ENCODE measurements at places on chromosomes 4 and X. TPM values are rescaled to one million over a fixed set of nuclear protein-coding genes. Genes with fewer than 3 reads are reported as not detected.

GRCh38 chr4:337932-338758, 531 bp downstream of the ZNF141 start:
- no peak for DNase-seq

- no peak for DNase-seq
Measured at GRCh38 chr4:56531149-56531770, 25.7 kb downstream of the ARL9 start.

The PRR32 gene
- polyA plus RNA-seq, result not detected

- DNase-seq, result no peak
Measured at GRCh38 chrX:104420907-104421306, 145.1 kb upstream of the IL1RAPL2 start.

- DNase-seq, result no peak
Measured at GRCh38 chr4:87783781-87784180, 15.6 kb upstream of the IBSP start.

The FRMPD4 gene
- polyA plus RNA-seq, result 0.09 TPM

DNA sequence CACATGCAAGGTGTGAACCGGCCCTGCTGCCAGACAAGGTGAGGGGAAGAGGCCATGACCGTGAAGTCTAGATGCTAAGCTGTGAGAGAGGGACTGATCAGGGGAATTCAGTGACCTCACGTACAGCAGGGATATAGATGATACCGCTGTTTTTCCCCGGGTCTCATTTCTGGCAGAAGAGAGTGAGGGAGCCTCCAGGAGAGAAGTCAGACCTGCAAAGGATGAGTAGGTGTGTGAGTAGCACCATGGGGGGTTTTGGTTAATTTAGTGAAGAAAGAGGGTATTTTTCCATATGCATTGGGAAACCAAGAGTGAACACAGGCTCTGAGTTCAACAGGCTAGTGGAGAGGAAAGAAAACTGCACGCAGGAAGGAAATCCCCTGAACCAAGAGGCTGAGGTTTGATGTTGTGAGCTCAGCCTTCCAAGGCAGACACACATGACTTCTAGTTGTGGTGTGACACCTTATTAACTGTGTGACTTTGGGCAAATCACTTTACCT, 127.6 kb upstream of the GATB start:
- no peak for DNase-seq

The DAPP1 gene
- polyA plus RNA-seq, result 1.5 TPM

The USP17L5 gene
- not detected for polyA plus RNA-seq

The COL25A1 gene
- 28.5 TPM for polyA plus RNA-seq

GRCh38 chrX:20369468-20369867, 102.8 kb upstream of the RPS6KA3 start:
- DNase-seq, result no peak

DNA sequence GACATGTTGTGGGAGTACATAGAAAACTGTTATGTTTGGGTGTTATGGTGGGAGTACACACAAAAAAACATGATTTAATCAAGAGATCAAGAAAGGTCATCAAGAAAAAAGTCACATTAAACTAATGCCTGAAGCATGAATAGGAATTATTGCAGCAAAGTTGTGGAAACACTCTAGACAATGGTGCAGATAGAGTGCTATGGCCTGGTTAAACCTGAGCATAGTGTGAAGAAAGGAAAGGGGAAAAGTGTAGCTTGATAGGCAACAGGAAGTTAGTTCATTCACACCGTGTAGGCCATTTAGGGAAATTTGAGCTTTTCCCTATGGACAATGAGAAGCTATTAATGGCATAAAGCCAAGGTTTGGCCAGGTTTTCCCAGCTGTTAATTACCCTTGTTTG, 162.1 kb upstream of the EMCN start:
- DNase-seq, result no peak

GRCh38 chr4:175277816-175278215, 359.7 kb downstream of the ADAM29 start:
- DNase-seq, result no peak

The TRIM60 gene
- 0.11 TPM for polyA plus RNA-seq

The GPR82 gene
- 0.18 TPM for polyA plus RNA-seq

DNA sequence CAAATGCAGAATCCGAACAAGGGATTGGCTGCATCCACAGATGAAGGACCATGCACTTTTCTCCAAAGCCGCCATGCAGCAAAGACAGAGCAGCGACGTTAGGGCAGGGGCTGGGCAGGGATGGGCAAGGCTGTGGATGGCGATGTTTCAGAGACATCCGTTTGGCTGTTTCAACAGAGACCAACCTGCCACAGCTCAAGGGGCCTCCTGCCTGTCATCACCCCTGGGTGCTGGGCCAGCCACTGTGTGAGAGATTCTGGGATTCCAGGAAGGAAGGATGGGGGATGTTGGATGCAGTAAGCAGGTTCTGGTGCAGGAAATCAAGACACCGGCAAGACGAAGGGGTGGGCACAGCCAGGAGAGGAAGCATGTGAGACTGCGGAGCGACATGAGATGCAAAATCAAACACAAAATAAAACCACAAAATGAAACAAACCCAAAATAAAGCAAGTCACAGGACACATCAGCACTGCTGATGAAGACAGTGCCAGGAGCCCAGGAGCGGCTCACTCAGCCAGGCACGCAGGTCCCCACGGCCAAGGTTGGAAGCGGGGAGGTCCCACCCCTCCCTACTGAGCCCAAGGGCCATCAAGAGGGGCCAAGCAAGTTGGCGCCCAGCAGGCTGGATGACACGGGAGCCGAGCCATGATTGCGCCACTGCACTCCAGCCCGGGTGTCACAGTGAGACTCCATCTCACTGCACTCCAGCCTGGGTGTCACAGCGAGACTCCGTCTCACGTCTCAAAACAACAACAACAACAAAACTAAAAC, 68.1 kb downstream of the FAM53A start:
- DNase-seq, result no peak

The SPOCK3 gene
- 19.9 TPM for polyA plus RNA-seq

DNA sequence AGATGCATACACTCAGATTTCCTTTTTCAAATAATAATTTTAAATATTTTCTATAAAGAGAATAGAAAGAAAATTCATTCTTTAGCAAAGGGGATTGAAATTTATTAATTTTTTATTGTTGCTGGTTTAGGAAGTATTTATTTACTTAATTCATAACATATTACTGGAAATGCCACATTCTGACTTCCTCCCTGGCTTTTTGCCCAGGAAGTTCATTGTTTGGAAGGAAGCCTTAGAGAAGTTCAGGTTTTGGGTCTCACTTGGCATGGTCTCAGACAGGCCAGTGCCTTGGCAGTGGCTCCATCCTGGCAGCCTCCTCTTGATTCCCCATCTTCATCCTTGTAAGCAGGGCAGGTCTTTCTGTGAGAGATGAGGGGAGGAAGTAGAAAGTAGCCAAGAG, 50.5 kb downstream of the IL15 start:
- no peak for DNase-seq

GRCh38 chr4:41205854-41206460, 8.4 kb downstream of the APBB2 start:
- DNase-seq, result no peak

The NOX1 gene
- polyA plus RNA-seq, result 1.1 TPM

DNA sequence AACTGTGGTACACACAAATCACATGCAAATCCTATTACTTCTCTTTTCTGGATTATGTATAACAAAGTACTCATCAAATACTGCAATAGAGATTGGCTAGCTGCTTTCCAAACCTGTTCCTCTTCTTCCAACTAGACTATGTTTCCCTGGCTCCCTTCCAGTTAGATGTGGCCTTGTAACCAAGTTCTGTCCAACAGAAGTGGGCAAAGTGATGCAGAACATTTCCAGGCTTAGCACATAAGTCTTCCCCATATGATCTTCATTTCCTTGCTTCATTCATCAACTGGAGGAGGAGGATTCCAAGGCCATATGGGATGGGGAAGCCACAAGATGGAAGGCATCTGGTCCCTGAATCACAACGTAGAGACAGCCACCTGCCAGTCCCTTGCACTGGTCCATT, 8.0 kb downstream of the SLC9A7 start:
- no peak for DNase-seq

GRCh38 chr4:168787801-168788595, 222.1 kb downstream of the CBR4 start:
- DNase-seq, result no peak

GRCh38 chr4:95318483-95318882, 230.3 kb downstream of the UNC5C start:
- DNase-seq, result no peak

DNA sequence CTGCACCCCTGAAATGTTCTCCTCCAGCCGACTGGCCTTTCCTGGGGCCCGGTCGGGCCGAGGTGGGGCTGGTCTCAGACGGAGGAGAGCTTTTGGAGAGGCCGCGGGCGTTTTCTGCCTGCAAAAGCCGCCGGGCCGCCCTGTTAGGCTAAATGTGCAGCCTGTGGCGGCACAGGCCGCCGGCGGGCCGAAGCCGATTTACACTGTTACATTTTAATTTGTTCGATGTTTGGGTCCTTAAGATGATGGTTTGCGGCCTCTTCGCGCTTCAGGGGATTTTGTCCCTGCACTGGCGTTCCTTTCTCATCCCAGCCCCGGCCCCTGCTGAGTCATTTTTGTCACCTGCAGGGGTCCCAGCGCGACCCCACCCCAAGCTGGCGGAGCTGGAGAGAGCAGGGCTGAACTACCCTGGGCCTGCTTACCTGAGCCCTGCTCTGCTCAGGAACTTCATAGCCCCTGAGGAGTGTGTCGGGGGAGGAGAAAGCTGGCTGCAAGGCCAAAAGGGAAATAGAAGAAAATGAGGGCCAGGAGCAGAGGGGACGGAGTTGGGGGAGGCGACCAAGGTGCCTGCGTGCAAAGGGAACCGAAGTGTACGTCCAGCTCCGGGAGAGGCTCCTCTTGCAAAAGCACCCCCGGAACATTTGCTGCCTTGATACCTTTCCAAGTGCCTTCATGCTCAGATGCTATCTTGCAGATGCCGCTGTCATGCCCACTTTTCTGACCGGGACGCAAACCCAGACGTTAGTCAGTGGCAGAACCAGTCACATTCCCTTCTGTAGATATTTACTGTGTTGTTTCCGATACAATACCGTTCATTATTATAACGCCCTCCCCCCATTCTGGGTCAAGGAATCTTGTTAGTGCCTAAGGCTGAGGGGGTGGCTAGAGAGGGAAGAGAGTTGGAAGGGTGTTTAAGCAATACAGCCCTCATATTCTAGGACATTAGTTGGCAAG, 977 bp upstream of the RBBP7 start:
- no peak for DNase-seq

GRCh38 chr4:23483320-23483960, 406.4 kb downstream of the PPARGC1A start:
- DNase-seq, result no peak

DNA sequence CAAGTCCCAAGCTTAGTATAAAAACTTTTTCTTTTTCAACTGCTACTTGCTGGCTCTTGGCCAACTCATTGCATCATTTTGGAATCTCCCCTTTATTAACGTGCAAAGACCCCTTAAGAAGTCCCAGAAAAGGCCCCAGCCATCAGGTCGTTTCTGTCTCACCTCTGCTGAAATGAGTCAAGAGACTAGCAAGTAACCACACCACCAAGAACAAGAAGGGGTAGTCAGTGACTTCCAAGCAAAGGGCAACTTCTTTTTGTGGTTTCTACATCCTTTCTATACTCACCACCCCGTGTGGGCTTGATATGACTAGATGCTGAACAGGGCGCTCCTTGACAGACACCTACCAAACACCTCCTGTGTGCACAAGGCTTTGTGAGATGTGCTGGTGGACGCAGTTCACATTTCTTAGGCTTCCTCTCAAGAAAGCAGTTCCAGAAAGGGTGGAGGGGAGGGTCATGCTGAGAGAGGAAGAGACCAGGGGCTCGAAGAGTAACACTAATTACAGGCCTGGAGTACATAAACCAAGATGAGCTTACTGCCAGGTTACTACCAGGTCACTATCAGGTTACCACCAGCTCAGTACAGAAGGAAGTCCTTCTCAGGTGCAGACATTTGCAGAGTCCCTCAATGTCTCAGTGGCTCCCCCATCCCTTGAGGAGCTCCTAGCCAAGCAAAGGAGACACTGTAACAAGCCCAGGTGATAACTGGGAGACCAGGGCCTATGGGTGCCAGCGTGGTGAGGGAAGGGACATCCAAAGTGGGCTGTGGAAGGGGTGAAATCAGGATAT, 19.3 kb downstream of the JAKMIP1 start:
- DNase-seq, result no peak

The MSX1 gene
- 1.7 TPM for polyA plus RNA-seq

The SRPX2 gene
- polyA plus RNA-seq, result 15.4 TPM

The EPHA5 gene
- 0.32 TPM for polyA plus RNA-seq

The ATP2B3 gene
- 0.14 TPM for polyA plus RNA-seq

GRCh38 chrX:101682723-101683122, 23.1 kb upstream of the ARMCX2 start:
- DNase-seq, result no peak

DNA sequence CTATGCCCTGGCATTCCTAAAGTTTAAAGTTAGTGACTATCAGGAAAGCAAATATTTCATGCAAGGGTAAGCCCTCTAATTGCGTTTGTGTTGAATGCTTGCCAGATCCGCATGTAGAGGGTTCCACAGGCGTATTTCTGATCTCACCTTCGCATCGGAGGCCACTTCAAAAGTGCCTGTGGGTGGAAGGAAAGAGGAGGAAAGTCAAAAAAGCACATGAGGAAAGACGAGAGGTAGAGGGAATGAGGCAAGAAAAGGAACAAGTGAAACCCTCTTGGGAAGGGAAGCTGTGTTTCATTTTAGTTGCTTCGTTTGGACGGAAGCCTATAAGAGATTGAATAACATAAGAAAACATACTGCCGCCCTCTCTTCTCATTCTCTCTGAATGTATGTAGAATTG, 628.8 kb downstream of the SPRY1 start:
- DNase-seq, result no peak

The TLR3 gene
- polyA plus RNA-seq, result 13.8 TPM

- DNase-seq, result no peak
Measured at GRCh38 chr4:94758700-94759399, 1.1 kb downstream of the BMPR1B start.

The GPM6B gene
- polyA plus RNA-seq, result 21.8 TPM

DNA sequence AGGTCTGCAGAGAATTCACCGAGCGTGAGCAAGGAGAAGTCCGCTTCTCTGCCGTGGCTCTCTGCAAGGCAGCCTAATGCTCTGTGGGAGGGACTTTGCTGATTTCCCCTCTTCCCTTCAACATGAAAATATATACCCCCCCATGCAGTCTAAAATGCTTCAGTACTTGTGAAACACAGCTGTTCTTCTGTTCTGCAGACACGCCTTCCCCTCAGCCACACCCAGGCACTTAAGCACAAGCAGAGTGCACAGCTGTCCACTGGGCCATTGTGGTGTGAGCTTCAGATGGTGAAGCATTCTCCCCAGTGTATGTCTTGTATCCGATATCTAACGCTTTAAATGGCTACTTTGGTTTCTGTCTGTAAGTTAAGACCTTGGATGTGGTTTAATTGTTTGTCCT, 11.3 kb downstream of the UCHL1 start:
- DNase-seq, result no peak

The RAB33A gene
- polyA plus RNA-seq, result 1.0 TPM

- DNase-seq, result no peak
Measured at GRCh38 chr4:98491899-98492559, 166.4 kb downstream of the TSPAN5 start.

- peak; percentile 14 for DNase-seq
Measured at GRCh38 chrX:107484002-107484726, 34.7 kb downstream of the FRMPD3 start.

GRCh38 chrX:156008915-156009314, 11.4 kb downstream of the IL9R start:
- no peak for DNase-seq

The FMR1NB gene
- 0.23 TPM for polyA plus RNA-seq

GRCh38 chr4:10998846-10999245, 314.3 kb upstream of the CLNK start:
- no peak for DNase-seq

GRCh38 chrX:109704563-109704962, 28.5 kb downstream of the ACSL4 start:
- no peak for DNase-seq

The CXCR3 gene
- 0.33 TPM for polyA plus RNA-seq

- DNase-seq, result no peak
Measured at GRCh38 chr4:163535657-163536056, 41.2 kb downstream of the TMA16 start.

- DNase-seq, result no peak
Measured at GRCh38 chrX:121050781-121051180, 3.4 kb downstream of the GLUD2 start.
